ENCODE measurements at places on chromosomes 7 and 10. TPM values are rescaled to one million over a fixed set of nuclear protein-coding genes. Genes with fewer than 3 reads are reported as not detected.

GRCh38 chr7:47580175-47580706 is 1.7 kb downstream of the TNS3 start:
- H3K36me3 ChIP-seq = no peaks in the 10 kb centered on the region
- H3K4me1 ChIP-seq = peaks cover 29% of the 10 kb centered on the region
- no peak for DNase-seq

- H3K27ac ChIP-seq = no peak overlapping the region
- no peaks in the 10 kb centered on the region for H3K4me1 ChIP-seq
- no peak overlapping the region for H3K4me3 ChIP-seq
- H3K36me3 ChIP-seq = no peaks in the 10 kb centered on the region
- DNase-seq = no peak
Measured at GRCh38 chr7:124785994-124786393, 20.4 kb upstream of the GPR37 start.

DNA sequence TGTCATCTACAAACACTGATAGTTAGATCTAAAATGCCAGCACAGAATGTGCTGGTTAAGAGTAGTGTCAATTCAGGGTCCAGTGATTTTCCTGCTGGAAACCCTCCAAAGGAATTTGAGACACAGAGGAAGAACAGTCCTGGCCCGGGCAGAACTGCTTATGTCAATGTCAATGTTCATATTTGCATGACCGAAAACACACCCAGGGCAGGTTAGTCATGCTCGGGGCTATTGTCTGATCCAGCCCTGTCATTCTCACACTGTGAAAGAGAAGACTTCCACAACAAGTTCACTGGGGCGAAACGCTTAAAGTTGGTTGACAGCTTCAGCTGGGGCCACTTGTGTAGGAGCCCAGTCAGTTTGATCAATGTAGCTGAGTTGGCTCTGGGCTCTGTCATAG is 139.3 kb downstream of the C1GALT1 start:
- H3K36me3 ChIP-seq = no peaks in the 10 kb centered on the region
- no peaks in the 10 kb centered on the region for H3K4me1 ChIP-seq
- no peak overlapping the region for H3K27ac ChIP-seq
- no peaks in the 10 kb centered on the region for H3K27me3 ChIP-seq

- DNase-seq = no peak
- H3K27me3 ChIP-seq = no peaks in the 10 kb centered on the region
- peaks cover 10% of the 10 kb centered on the region for H3K36me3 ChIP-seq
- no peak overlapping the region for H3K27ac ChIP-seq
- H3K4me1 ChIP-seq = peaks cover 1% of the 10 kb centered on the region
Measured at GRCh38 chr7:127594490-127594889, 954 bp downstream of the FSCN3 start.

The CYP3A7 gene
- total RNA-seq = not detected

- H3K27me3 ChIP-seq = no peaks in the 10 kb centered on the region
- no peak overlapping the region for H3K27ac ChIP-seq
- peaks cover 12% of the 10 kb centered on the region for H3K36me3 ChIP-seq
- no peaks in the 10 kb centered on the region for H3K4me1 ChIP-seq
- no peak overlapping the region for H3K4me3 ChIP-seq
Measured at GRCh38 chr7:98315318-98315993, 34.0 kb downstream of the BRI3 start.

The LDB1 gene
- 28.9 TPM for total RNA-seq

The NUPR2 gene
- total RNA-seq = not detected

Data from psoas muscle (tissue), 8 donors.